Choroid plexus epithelial cell (primary cell): ENCODE measurements at places on chromosomes 7 and 10.

DNA sequence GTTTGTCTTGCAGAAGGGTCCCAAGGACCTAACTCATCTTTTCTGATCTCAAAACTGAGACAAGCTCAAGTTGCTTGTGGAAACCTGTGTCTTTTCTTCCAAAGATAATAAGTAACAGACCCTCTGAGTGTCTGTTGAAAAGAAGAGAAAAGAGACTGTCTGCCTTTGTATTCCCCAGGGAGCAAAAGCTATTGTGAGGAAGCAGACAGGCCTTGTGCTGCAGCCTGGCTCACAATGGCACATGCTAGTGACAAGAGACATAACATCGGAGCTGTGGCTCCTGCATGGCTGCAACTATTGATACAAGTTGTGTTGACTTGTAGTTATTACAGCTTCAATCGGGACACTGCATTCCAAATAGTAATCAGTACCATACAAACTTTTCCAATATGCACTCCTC lies 202.9 kb downstream of the DKK1 start:
- DNase-seq: no peak

- peak; percentile 39 for DNase-seq
Observed at GRCh38 chr10:43078986-43079273, 2.1 kb downstream of the RET start.

- no peak for DNase-seq
Observed at GRCh38 chr7:73888959-73889358, 28.0 kb downstream of the TMEM270 start.

DNA sequence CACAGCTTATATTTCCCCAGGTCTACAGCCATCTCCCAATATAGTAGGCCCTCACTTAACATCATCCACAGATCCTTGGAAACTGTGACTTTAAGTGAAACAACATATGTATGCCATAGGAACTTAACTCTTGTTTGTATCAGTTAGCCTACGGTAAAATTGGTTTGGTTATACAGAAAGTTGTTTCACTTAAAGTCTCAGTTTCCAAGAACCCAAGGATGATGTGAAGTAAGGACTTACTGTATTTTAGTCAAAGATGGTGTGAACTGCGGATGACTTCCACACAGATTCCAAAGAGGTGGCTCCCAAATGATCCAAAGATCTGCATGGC lies 56.4 kb upstream of the MRLN start:
- no peak for DNase-seq

- DNase-seq: peak; percentile 82
Observed at GRCh38 chr10:71255808-71256660, 43.7 kb downstream of the UNC5B start.

- no peak for DNase-seq
Observed at GRCh38 chr7:23000597-23001360, 13.2 kb downstream of the HYCC1 start.

- no peak for DNase-seq
Observed at GRCh38 chr7:105020926-105021325, 6.9 kb downstream of the KMT2E start.

DNA sequence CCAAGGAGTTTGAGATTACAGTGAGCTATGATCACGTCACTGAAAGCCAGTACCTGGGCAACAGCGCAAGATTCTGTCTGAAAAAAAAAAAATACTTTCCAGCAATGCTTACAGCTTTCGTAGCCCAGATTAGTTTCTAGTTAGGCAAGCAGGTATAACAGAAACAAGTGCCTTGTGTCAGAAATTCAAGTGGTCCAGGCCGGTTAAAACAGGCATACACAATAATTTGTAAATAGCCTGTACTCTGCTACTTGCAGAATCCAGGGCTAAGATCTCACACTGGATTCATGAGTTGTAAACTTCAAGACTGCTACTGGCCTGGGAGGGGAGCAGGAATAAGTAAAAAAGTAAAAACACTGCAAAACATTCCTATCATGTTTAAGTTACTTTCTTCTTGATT lies 512.9 kb downstream of the IPMK start:
- no peak for DNase-seq

- DNase-seq: no peak
Observed at GRCh38 chr10:129275886-129276285, 191.2 kb upstream of the MGMT start.
